ENCODE measurements at places on chromosomes 13 and 19. TPM values are rescaled to one million over a fixed set of nuclear protein-coding genes. Genes with fewer than 3 reads are reported as not detected.

- DNase-seq: no peak
Measured at GRCh38 chr19:35754370-35755130, 2.3 kb downstream of the HSPB6 start.

DNA sequence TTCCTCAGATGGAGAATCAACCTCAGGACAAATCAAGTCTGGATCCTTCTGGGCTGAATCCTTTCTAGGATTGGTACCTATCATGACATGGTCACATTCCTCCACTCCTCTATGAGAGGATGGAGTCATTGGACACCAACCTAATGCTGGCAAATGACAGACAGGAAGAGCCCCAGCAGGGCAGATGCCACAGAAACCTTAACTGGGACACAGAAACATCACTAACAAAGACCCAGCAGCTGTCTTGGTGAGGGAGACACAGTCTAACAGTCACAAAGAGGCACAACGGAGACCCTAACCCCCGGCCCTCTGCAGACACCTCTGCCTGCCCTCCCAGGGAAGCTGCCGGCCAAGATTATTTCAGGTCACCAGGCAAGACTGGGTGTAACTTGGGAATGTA, 2.1 kb downstream of the ANKRD27 start:
- no peak for DNase-seq

GRCh38 chr13:92984151-92984550, 242.5 kb upstream of the GPC6 start:
- DNase-seq: no peak

- DNase-seq: no peak
Measured at GRCh38 chr13:51539887-51540286, 44.4 kb upstream of the WDFY2 start.

DNA sequence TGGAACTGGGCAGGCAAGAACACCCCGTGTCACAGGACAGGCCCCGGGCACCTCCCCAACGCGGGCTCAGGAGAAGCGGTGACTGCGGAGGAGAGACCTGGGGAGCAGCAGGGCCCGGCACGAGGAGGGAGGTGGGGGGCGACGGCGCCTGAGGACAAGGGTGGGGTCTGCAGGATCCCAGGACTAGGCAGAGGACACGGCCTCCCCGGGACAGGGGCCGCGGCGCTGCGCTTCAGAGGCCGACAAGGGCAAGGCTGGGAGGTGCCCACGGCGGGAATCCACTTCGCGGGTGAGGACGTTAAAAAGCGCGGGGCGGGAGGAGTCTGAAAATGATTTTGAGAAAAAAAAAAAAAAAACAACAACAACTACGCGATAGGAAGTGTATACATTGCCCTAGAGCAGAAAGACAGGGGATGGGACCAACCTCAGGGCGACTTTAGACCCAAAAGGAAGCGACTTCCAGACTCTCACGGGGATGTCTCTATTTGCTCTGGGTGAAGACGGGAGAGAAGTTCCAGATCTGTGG, 44.9 kb downstream of the ZNF611 start:
- no peak for DNase-seq

DNA sequence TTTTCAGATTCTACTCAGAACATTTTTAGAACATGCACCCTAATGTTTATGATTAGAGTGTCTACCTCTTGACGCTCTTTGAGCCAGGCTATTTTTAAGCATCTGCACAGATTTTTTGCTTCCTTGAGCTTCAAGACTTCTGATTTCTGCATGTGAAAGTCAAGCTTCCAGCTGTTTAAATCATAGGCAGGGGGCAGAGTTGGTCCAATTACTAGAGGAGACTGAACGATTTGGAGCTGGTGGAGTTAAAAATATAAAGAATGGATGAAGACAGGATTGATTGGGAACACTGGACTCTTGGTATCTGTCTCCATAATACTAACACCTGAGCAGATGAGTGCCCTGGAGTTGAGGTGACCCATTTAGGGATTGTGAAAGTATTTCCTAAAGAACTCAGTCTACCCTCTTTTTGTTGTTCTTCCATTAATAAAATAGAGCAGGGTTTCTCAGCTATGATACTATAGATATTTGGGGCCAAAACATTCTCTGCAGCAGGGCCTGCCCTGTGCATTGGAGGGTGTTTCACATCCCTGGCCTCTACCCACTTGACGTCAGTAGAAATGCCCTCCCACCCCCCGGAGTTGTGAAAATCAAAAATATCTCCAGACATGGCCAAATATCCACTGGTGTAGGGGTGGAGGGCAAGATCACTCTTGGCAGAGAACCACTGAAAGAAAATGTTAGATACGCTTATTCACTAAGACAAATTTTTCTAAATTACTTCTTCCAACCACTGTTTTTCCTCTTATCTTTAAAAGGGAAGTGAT, 160.1 kb downstream of the COG6 start:
- DNase-seq: no peak

The FGF22 gene
- total RNA-seq: not detected

DNA sequence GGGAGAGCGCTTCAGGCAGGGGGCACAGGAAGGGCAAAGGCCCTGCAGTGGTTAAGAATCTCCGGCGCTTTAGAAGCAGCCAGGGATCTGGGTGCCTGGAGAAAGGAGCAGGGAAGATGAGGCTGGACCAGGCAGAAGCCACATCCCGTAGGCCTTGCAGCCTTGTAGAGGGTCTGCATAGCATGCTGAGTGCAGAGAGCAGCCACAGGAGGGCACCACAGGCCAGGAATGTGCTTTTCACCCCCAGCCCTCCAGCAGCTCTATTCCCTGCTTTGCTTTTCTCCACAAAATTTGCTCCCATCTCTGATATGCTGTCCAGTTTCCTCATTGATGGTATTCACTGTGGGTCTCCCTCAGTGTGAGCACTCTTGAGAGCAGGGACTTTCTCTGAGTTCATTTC, 5.7 kb downstream of the WDR62 start:
- DNase-seq: peak; percentile 38

- DNase-seq: no peak
Measured at GRCh38 chr13:21742096-21742495, 71.2 kb downstream of the FGF9 start.

The CAMSAP3 gene
- not detected for total RNA-seq

DNA sequence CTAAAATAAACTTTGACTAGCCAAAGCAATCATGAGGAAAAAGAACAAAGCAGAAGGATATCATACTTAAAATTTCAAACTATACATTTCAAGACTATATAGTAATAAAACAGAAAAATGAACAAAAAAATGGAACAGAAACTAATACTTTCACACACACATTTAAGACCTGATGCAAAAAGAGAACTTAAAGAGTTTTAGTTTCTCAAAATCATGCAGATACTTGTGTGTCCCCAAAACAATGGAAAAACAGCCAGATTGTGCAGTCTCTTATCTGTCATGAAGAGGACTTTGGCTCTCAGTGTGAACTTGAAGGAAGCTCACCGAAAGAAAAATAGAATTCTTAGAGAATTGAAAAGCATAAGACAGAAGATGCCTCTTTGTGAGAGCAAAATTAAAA, 16.1 kb downstream of the ZNF506 start:
- DNase-seq: no peak

GRCh38 chr13:68190818-68191217, 960.7 kb upstream of the PCDH9 start:
- no peak for DNase-seq

The VAV1 gene
- total RNA-seq: not detected

The CATSPERD gene
- not detected for total RNA-seq

DNA sequence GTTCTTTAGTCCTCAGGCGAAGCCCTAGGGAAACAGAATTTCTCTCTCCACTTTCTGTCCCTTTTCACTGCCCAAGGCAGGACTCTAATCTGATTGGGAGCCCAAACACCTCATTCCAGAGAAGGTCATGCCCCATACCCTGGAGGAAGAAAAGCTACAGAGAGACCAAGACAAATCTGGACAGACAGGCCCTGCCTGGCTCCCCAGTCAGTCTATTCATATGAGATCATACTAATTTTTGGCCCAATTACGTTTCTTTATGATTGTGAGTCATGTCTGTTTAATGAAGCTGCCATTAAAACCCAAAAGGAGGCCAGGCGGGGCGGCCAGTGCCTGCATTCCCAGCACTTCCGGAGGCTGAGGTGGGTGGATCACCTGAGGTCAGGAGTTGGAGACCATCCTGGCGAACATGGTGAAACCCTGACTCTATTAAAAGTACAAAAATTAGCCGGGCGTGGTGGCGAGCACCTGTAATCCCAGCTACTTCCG, 3.3 kb upstream of the AP3D1 start:
- DNase-seq: peak; percentile 96

DNA sequence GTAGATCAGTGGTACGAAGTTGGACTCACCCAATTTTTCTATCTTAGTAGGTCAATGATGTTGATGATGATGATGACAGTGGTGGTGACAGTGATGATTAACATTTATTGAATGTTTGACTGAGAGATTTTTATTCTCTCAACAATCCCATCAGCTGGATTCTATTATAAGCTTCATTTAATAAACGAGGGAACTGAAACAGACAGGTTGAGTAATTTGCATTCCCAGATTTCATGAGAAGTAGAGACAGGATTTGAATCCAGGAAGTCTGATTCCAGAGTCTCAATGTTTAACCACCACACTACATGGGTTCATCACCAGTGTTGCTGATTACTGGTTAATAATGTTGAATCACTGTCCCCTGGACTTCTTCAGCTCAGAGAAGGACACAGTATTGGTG, 168.9 kb downstream of the FLT1 start:
- DNase-seq: no peak

The GARIN5A gene
- total RNA-seq: not detected

The ZNF85 gene
- total RNA-seq: 7.9 TPM

The GPR12 gene
- not detected for total RNA-seq

DNA sequence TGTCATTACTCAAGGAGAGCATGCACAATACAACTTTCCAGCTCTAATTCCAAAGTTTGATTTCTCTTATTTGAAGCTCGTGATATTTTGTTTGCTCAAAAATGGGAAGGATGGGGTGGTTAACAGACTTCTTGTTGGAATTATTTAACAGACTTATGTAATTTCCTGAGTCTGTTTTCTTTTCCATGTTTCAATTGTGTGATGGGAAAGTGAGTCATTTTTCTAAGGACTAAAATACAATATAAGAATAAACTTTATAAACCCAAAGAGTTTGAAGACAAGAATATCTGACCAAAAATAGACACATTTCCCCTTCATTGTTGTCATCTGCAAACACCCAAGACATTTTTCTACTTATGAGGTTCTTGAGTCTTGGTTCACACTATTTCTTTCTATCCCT, 211.8 kb upstream of the SLITRK5 start:
- no peak for DNase-seq

DNA sequence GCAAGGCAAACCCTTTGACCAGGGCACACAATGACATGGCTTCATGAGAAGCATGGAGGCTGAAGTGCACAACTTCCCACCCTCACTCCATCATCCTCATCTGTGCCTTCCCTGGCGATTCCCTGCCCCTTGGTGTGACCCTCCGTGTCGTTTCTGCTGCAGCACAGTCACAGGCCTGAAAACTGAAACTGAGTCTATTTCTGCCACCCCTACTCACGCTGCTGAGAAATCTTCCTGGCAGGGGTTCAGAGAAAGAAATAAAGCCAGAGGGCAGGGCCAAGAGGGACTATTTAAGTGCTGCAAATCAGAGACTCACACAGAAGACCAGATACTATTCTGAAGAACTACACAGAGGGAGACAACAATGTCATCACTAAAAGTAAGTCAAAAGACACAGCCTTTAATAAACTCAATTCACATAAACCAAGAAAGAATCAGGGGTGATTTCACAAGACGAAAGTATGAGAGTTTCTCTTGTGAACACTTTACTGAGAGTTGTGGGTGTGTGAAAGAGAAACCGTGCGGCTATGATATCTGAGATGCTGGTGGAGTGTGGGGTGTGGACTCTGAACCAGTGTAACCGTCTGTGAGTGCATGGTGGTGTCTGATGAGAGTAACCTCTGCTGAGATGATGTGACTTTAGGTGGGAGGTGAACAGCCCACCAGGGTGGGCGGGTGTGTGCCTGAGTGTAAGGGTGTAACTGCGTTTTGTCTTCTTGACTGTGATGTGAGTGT, 23.5 kb downstream of the LGALS16 start:
- DNase-seq: no peak

GRCh38 chr13:48901781-48902180, 73.9 kb upstream of the FNDC3A start:
- no peak for DNase-seq

The RNF225 gene
- not detected for total RNA-seq

GRCh38 chr13:50355797-50356196, 340.6 kb downstream of the KCNRG start:
- no peak for DNase-seq

- DNase-seq: peak; percentile 98
Measured at GRCh38 chr19:2540646-2541454, 64.9 kb downstream of the GADD45B start.
